SIG-M5 (cell line): ENCODE measurements at places on chromosomes 1 and 21.
A peak's percentile ranks its signal among the peaks of the same experiment; 100 is the strongest.

DNA sequence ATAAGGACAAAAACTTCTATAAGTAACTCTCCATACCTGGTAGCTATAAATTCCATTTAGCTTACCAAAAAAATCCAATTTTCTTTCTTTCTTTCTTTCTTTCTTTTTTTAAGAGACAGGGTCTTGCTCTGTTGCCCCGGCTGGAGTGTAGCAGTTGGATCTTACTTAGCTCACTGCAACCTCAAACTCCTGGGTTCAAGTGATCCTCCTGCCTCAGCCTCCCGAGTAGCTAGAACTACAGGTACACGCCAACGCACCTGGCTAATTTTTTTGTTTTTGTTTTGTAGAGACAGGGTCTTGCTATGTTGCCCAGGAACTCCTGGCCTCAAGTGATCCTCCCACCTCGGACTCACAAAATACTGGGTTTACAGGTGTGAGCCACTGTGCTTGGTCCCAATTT is 75.5 kb downstream of the EPS15 start:
- no peak for DNase-seq

GRCh38 chr21:32282992-32283391 is 4.1 kb upstream of the MIS18A start:
- DNase-seq, result no peak

DNA sequence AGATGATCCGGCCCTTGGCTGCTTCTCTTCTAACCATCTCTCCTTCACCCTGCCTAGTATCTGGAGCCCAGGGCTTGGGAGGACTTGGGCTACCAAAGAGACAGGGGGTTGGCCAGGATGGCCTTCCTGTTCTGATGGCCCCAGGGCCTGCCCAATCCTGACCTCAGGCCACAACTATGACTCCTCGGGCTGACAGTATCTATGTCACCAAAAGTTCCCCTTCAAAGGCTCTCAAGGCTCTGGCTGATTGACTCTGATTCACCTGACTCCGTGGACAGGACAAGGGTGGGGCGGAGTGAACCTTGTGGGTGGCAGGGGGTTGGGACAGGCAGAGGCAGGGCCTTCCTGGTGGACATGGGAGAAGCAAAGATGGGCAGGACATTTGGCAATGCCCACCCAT is 12.7 kb downstream of the MEF2D start:
- no peak for DNase-seq

- DNase-seq, result no peak
These were observed 49.5 kb upstream of the LRRN2 start for GRCh38 chr1:204735042-204735441.

DNA sequence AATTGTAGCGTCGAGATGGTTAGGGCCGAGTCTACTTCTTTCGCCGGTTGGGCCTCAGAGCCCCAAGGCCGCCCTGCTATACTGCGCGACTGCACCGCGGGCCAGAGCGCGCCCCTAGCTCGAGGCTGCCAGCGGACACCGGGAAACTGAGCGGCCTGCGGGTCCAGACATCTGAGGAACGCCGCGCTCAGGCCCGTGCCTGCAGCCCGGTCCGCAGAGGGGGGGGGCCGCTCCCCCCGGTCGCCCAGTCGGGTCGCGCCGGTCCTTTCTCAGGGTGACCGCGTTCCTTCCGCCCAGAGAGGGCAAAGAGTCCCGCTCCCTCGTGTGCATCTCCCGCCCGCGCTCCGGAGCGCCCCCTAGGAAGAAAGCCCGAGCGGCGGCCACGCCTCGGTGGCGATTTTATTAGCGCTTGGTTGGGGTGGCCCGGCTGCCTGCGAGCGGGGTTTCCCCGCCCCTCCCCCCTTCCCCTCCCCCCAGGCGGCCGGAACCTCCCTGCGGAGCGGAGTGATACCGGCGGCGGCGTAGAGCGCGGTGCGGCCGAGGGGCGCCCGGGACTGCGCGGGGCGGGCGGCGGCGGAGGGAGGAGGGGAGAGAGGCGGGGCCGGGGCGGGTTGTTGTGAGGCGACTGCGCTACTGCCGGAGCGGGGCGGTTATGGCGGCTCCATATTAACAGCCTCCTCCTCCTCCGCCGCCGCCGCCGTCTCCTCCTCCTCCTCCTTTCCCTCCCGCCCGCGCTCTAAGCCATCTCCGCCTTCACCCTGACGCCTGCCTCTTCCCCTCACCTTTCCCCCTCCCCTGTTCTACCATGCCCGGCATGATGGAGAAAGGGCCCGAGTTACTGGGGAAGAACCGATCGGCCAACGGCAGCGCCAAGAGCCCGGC is at the start of gene RCOR3:
RCOR3 (plus strand) TSS at position 611 of the 882 bp plus-strand sequence; CDS start at position 806, 195 bp downstream.
- DNase-seq, result peak; percentile 67

DNA sequence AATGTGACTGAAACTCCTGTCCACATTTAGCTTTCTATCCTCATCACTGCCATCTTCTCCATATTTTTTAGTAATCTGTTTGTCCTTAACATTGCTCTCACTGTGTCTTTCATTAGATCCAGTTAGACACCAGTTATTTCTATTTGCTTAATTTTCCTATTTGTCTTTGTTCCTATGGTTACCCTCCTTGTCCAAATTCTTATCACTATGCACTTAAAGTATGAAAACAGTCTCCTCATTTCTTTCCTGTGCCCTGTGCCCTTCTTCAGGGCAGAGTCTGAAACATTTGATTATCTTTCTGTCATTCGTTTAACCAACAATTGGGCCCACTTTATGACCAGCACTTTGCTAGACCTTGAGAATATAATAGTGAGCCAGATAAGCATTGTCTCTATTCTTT is 64.2 kb downstream of the SLC30A7 start:
- no peak for DNase-seq

GRCh38 chr21:42179316-42179715 is 39.6 kb upstream of the ABCG1 start:
- DNase-seq, result no peak

DNA sequence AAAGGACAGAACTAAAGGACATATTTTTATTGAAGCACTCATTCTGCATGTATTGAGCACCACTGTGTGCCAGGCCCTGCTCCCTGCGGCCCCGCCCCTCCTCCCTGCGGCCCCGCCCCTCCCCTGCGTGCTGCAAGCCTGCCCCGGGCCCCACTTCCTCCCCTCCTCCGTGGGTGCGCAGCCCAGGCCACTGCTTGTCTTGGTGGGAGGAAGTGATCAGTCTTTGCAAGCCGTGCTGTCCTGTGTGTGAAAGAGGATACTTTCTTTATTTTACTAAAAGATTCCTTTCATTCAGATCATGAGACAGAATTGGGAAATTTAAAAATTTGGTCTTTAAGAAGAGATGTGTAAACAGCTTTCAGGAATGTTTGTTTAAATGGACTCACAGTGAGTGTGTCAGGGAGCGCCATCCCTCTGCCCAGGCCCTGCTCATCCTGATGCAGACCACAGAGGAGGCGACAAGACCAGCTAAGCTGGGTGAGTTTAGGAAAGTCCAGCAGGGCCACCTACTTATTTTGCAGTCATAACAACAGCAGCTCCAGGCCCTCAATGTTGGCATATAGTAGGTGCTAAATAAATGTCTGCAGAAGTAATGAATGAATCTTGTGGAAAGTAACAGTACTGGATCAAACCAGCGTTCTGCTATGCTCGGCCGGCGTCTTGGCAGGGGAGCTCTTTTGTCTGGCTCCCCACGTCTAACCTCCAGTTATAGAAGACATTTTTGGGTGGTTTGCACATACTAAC is 88.3 kb upstream of the SELENON start:
- DNase-seq, result peak; percentile 1

DNA sequence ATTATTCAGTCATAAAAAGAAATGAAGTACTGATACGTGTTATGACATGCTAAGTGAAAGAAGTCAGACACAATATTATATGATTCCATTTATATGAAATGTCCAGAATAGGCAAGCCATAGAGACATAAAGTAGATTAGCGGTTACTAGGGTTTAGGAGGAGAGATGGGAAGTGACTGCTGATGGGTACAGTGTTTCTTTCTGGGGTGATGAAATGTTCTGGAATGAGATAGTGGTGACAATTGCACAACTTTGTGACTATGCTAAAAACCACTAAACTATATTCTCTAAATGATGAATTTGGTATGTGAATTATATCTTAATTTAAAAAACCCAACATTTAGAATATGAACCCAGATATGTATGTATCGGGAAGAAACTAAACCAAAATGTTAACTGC is 27.6 kb downstream of the IPP start:
- no peak for DNase-seq

DNA sequence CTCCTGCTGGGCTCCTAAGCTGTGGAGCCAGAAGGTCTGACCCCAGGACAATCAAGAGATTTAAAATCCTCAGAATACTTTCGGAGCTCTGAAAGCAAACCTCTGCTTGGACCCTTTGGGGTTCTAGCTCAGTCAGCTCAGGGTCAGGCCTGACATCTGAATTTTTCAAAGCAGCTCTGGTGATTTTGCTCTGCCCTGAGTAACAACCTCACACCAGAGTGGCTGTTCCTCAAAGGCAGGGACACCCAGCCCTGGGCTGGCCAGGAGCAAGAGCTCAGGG is 11.9 kb downstream of the SLC1A7 start:
- no peak for DNase-seq

- DNase-seq, result no peak
These were observed 158.1 kb downstream of the ZP4 start for GRCh38 chr1:237732657-237733056.

DNA sequence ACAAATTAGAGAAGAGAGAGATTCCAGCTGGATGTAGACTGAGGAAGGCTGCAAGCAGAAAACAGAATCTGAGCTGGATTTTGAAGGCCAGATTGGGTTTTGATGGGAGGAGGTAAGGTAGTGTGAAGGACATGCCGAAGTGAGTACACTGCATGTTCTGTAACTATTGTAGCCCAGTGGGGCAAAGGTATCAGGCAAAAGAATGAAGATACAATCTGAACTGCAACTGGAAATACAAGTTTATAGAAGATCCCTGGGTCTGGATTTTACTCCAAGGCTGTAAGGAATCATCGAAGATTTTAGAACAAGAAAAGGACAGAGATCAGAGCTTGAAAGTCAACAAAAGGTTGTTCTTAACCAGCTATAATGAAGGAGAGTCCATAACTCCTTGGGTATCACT is 382.0 kb downstream of the KCNH1 start:
- DNase-seq, result no peak

GRCh38 chr1:25579292-25580252 is 36.2 kb downstream of the LDLRAP1 start:
- DNase-seq, result no peak

GRCh38 chr21:44375281-44375651 is 21.8 kb downstream of the TRPM2 start:
- no peak for DNase-seq

- no peak for DNase-seq
These were observed 24.1 kb upstream of the EIF4G3 start for GRCh38 chr1:21200767-21201166.

GRCh38 chr1:154141240-154141639 is 13.6 kb downstream of the NUP210L start:
- DNase-seq, result no peak

DNA sequence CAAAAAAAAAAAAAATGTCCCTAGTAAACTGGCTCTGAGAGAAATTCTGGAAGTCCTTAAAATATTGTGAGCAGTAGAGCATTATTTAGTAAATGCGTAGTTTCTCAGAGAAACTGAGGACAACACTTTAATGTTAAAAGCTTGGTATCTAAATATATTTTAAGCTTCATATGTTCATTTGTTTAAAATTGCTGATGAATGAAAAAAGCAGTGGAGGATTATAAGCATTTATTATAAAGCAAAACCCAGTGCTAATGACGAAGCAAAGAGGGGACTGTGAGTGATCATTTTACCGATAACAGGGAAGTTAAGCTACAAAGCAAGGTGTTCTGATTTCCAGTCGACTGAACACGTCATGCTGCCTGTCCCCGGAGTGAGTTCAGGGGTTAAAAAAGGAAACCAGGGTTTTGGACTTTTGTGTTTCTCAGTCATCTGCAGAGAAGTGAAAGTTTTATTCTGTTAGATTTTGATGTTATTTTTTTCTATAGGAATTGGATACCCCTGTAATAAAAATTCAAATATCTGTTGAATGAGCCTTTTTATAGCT is 64.5 kb upstream of the SCCPDH start:
- no peak for DNase-seq

DNA sequence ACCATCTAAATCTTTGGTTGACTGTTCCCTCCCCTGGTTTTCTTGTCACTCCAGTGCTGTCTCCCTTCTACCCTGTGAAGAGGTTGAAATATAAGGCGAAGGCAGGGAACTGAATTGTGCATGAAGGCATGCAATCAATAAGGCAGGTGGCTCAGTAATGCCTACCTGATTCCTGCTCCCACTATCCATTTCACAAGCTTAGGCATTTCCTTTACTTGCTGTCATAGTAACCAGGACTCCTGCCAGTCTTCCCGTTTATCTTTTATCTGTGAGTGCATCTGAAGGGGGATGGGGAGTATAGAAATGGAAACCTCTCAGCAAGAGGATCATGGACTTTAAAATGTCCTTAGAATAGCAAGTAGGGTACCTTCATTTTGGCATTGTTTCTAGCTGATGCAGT is 40.5 kb downstream of the MRPS6 start:
- no peak for DNase-seq

- DNase-seq, result no peak
These were observed 8.1 kb upstream of the CITED4 start for GRCh38 chr1:40870135-40870728.

DNA sequence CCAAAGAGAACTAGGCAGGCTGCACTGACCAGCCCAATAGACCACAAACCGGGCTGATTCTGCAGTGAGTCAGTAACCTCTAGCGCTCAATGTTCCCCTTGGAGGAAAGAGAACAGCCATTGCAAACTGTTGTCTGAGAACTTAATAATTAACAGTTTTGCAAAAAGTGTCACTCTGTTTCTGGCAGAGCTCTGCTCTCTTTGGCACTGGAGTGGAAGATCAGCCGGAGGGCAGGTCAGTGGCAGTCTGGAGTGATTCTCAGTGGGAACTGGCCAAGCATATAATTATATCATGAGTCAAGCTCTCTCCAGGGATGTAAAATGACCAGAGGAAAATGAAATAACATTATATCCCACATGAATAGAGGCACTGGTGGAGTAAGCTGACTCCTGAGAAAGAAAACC is 238.3 kb downstream of the HLX start:
- DNase-seq, result no peak

- DNase-seq, result no peak
These were observed 43.4 kb downstream of the RALGPS2 start for GRCh38 chr1:178768423-178768822.

DNA sequence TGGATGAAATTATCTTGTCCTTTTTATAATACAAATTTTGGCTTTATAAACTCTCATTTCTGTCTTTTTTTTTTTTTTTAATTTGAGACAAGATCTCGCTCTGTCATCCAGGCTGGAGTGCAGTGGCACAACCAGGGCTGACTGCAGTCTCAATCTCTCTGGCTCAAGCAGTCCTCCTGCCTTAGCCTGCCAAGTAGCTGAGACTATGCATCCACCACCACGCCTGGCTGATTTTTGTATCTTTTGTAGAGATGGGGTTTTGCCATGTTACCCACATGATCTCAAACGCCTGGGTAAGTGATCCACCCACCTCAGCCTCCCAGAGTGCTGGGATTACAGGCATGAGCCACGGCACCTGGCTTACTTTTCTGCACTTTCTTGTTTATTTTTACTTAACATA is 7.5 kb downstream of the TOR1AIP1 start:
- no peak for DNase-seq

- no peak for DNase-seq
These were observed 225.3 kb downstream of the VAV3 start for GRCh38 chr1:107739651-107740050.
